ENCODE measurements at places on chromosomes 11 and 22. TPM values are rescaled to one million over a fixed set of nuclear protein-coding genes. Genes with fewer than 3 reads are reported as not detected.

NLRX1 gene
- total RNA-seq, result 15.3 TPM

- no peak for DNase-seq
Observed at GRCh38 chr11:25855916-25856315, 476.0 kb upstream of the ANO3 start.

DDIAS gene
- total RNA-seq, result 2.2 TPM

- DNase-seq, result no peak
Observed at GRCh38 chr22:48227341-48228018, 1465.0 kb downstream of the TBC1D22A start.

GRCh38 chr22:17281440-17281841 is 62.2 kb upstream of the ADA2 start:
- DNase-seq, result no peak

GGTLC3 gene
- not detected for total RNA-seq

DNA sequence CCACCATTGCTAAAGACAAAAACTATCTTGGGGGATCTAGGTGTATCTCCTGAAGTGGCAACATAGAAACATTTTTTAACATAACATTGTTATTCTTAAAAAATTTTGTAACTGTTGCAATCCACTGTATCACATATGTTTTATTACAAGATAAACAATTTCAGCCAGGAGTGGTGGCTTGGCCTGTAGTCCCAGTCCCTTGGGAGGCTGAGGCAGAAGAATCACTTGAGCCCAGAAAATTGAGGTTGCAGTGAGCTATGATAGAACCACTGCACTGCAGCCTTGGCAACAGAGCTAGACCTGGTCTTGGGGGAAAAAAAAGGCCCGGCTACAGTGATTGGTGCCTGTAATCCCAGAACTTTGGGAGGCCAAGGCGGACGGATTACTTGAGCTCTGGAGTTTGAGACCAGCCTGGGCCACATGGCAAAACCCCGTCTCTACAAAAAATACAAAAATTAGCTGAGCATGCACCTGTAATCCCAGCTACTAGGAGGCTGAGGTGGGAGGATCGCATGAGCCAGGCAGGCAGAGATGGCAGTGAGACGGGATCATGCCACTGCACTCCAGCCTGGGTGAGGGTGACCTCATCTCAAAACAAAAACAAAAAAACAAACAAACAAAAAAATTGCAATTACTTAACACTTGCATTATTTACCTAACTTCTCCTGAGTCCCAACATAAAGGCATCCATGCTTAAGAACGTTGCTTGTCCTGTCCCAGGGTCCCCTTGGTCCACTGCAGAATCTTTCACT is 1.5 kb upstream of the DEPDC5 start:
- no peak for DNase-seq

HYOU1 gene
- total RNA-seq, result 91.4 TPM

CHKA gene
- total RNA-seq, result 33.2 TPM

KCNQ1 gene
- total RNA-seq, result 10.4 TPM

GRCh38 chr11:115503083-115503885 is 931 bp downstream of the CADM1 start:
- DNase-seq, result peak; percentile 52

- DNase-seq, result no peak
Observed at GRCh38 chr11:28922386-28922981, 814.3 kb downstream of the METTL15 start.

DNA sequence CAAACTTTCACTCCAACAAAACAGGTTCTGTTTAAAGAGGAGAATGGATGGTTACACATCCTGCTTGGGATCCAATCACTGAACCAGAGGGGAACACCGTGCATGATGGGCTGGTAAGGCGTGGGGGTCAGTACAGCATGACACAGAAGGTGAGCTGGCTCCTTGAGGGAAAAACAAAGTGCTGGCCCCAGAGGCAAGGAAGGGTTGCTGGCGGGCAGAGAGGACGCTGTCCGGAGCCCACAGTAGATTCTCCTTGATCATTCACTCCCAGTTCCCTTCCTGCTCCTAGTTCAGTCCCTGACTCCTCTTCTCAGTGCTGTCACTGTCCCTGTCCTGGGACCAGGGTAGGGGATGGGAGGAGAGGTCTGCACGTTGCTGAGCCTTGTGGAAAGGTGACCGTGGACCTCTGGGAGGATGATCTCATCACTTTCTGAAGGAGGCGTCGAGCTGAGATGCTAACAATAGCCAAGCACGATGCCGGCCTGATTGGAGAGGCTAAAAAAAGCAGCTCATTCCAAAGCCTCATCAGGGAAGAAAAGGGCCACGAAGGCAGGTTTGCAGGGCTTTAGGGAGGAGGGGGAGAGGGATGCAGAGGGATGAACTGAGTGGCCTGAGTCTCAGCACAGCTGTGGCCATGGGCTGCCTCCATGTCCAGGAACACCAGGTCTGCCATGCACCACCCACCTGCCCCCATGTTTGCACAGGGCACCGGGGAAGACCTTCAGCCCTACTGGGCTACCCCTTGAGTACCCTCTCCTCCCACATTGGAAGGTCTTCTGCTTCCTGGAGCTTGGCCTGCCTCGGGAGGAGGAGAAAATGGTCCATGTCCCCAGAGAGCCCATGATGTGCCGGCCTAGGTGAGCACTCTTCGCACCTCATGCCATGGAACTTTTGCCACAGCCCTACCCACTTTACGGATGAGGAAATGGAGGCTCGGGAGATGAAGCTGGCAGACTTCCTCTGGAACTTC is 72.7 kb upstream of the RTL6 start:
- DNase-seq, result no peak
